ENCODE measurements at places on chromosomes 3 and 15.
A peak's percentile ranks its signal among the peaks of the same experiment; 100 is the strongest.

DNA sequence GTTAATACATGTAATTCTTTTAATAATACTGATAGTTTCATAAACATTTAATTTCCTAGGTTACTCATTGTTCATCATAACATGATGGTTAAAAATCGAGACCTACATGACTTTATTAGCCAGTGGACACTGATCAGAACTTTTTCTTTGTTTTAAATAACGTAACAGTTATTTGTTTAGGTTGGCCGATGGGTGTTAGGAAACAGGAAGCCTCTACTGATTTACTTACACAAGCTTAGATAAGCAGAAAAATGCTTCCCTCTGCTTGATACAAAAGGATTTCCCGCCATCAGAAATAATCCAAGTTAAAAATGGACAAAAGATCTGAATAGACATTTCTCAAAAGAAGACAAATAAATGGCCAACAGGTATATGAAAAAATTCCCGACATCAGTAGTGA, 16.6 kb upstream of the APH1B start:
- no peak for DNase-seq

- DNase-seq: no peak
Measured at GRCh38 chr3:136078421-136079364, 113.2 kb downstream of the PPP2R3A start.

DNA sequence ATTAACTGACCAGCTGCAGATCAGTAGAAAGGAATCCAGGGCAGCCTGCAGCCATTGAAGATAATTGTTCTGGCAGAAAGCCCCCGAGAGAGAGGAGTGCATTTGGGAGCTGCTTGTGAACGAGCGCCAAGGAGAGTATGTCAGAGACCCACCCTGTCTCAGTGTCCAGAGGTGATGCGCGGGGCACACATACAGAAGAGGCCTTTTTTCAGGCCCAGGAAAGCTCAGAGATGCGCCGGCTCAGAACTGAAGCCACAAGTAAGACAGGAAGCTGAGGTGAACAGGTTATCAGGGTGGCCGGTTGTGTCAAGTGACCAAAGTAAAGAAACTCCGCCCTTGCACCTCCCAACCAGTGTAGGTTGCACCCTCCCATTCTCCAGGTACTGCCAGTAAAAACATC, 59.8 kb upstream of the HEG1 start:
- peak; percentile 35 for DNase-seq

DNA sequence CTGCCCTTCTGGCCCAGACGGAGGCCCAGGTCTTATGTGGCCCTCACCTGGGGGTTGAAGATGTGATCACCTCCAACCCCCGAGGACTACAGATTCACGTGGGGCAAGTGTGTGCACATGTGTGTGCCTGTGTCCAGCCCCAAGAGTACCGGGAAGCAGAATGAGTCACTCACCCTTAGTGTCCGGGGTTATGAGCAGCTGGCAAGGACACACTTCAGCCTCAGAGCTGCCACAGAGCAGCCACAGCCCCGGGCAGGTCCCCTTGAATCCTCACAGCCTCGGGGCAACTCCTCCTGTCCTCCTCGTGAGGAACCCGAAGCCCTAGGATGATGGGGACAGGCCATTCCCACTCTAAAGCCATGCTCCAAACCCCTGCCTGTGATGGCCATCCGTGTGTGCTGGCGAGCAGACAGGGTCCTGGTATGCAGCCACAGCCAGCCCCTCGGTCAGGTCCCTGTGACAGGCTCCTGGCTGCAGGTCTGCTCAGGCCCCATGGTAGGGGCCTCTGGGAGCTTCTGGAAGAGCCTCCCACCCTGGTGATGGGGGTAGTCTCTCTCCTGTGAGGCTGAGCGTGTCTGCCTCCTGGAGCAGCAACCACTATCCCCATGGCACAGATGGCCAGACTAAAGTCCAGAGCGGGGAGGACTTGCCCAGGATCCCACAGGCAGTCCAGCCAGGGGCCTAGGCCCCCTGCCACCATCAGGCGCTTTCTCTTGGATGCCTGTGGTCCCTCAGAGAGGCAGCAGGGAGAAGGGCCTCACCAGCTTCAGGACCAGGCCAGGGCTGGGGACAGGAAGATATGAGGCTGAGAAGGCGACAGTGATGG, 852 bp downstream of the STAB1 start:
- DNase-seq: no peak

DNA sequence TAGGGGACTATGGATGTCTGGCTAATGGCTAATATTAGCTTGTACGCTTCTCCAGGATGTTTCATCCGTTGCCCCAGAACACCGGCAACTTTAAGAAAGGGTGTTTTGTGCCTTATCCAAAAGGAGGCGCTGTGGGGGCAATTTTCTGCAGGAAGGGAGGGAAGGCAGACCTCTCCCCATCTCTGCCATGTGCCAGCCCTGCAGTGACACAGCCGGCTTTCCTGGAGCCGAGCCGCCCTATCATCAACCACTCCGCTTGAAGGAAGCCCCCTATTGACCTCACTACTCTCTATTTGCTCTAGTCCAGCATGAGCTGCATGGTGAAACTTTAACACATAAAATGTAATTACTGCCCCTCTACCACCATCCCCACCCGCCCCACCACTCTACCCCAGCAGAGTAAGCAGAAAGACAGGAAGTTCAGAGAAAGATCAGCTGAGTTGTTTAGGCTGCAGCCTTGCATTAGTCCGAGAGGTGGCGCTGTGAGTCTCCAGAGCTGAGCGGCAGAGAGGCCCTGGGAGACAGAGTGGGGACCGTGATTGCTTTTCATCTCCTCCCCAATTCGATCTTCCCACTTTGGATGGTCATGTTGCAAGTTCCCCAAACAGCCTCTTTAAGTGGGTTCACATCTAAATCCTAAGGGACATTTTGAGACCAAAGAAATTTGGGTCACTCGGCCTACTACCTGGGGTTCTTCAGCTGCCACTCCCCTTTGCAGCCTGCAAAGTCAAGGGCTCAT, 24.5 kb upstream of the RAD18 start:
- peak; percentile 47 for DNase-seq

DNA sequence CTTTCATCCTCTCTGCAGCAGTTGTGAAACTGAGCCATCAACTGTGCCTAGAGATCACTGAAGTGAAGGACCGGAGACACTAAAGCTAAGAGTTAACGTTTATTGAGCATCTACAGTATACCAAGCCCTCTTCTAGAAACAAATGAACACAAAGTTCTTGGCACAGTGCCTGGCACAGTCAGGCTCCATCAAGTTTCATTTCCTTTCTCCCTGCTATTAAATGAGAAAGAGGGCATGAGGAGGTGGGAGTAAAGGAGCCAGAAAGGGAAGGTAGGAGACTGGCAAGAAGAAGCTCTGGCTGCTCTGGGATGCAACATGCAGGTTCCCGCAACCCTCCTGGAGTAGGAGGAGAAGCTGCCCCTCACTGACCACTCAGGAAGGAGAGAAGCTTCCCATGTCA, 30.6 kb downstream of the CYP19A1 start:
- DNase-seq: no peak

GRCh38 chr3:136249091-136249490, 1.0 kb upstream of the PCCB start:
- DNase-seq: no peak

GRCh38 chr3:112671930-112672715, 31.2 kb upstream of the CCDC80 start:
- no peak for DNase-seq

DNA sequence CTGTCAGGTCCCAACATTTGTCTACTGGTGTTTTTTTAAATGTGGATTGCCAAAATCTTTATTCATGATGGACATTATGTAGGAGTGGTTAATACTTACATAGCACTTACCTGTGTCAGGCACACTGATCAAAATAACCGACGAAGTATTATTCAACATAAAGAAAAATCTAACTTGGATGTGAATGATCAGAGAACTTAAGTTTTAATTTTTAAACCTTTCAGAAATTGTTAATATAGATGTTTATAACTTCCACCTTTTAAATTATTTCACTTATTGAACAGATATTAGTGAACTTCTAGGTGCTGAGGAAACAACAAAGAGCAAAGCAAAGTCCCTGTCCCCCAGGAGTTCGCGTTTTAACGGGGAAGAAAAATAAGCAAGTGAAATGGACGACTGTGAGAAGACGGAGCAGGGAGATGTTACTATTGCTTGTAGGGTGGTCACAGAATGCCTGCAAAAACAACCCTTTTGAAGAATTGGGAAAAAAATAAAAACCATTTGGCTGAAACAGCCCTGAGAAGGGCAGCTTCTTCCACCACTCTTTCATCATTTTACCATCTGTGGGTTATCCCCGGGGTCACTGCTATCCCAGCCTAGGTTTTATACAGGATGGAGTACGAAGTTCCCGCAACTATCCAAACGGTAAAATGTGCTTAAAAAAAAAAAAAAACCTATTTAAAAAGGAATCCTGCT, 915 bp upstream of the APH1B start:
- DNase-seq: no peak

DNA sequence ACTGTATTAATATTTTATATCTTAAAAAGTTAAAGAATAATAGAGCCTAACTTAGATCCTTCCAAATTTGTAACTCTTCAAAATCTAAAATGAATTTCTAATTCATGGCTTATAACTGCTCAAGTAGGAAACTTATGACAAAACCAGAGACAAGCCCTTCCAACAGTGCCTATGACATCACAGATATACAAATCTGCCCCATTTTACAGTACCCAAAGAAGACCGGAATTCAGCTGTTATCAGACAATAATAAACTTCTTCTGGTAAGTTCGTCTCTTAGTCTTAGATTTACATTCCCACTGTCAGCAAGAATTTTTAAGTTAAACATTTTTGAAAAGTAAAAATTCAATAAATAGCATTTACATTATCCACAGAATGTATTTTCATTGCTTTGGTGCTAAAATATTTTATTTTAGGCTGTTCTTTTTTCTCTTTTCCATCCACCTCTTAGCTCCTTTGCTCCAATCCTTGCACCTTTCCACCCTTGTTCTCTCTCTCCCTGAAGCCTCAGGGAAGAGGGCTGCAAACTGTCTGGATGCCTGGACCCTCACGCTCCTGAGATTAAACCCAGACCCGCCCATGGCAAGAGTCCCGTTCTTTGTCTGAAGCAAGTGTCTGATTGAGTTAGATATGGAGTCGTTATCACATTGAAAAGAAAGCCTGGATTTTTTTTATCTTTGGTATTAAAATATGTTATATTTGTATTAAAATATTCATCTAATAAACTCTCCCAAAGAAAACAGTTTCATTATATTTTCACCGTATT, 312.7 kb downstream of the ZBTB20 start:
- DNase-seq: no peak

GRCh38 chr15:60580650-60581376, 101.9 kb upstream of the ICE2 start:
- DNase-seq: no peak

DNA sequence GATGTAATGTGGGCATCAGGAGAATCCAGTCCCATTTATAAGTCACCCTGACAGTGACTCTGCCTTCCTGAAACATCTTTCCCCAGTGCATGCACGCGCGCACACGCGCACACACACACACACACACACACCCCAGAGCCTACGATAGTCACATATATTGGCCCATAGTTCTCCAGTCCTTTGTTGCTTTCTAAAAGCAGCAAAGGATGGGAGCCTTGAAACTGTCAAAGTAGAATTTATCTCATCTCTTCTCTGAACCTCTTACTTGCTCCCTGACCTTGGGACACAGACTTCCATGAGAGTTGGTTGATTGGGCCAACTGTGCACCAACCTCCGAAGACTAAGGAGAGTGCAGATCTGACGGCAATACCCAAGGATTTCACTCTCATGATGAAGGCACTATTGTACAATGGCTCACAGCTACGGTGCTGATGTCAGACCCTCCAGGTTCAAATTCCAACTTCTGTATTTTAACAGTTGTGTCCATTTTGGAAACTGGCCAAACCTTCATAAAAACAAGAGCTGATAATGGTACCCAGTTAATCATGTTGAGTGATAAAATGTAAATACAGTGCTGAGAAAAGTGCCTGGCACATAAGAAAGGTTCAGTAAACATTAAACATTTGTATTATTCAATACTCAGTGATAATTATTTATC, 8.3 kb downstream of the CPA3 start:
- DNase-seq: no peak

DNA sequence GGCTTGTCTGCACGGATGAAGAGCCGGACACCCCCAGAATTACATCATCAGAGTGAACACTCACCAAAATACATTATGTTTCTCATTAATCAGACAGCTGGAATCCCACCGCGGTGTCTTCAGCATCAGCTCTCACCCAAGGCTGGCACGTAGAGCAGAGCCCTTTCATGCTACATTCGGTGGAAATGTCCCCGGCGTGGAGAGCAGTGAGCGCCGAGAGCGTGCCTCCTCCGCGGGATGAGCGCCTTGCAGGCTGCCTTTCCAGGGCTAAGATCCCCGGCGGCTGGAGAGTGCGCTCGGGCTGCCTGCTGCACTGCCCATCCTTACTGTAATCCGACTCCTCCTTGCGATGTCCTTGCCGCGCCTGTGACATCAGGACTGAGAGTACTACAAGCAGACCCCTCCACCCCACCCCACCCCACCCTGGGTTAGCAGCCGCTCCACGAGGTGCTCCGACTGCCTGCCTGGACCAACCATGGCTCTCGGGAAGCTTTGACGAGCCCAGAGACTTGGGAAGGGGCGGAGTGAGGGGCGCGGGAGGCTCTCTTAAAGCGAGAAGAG, at the start of gene ZNF385D:
Gene ZNF385D (minus strand): TSS at position 380 of the 561 bp plus-strand sequence. CDS start 294 bp downstream, at position 86.
- DNase-seq: peak; percentile 17

DNA sequence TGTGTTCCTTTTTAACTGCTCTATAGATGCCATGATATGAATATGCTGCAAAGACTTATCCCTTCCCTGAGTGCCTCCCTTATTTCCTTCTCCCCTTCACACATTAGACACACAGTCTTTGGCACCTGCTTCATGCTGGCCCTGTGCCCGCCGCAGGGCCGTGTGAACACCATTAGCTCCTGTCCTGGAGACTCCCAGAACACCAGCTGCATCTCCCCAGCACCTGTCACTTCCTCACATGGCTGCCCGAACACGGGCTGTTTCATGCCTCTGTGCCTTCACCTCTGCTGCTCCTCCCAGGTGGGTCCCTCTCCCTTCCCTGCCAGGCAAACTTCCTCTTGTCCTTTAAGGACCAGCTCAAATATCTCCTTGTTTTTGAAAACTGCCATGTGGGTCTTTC, 40.5 kb upstream of the SEC13 start:
- no peak for DNase-seq

DNA sequence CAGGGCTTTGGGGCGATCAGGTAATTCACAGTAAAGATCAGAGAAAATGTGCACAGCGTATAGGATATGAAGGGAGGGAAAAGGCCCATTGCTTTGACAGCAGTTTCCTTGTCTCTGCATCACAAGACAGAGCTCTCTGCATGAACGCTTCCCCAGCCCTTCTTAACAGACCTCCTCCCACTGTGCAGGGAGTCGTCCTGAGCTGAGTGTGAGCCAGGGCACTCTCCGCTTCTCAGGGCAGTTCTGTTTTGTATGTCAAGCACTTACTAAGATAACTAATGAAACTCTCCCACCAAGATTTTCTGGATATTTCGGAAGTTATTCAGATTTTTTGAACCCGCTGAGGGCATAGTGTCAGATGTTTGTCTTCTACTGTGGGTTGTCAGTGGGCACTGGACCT, 105.8 kb upstream of the C15orf61 start:
- DNase-seq: no peak

GRCh38 chr15:71136793-71137518, 21.7 kb downstream of the THSD4 start:
- no peak for DNase-seq

DNA sequence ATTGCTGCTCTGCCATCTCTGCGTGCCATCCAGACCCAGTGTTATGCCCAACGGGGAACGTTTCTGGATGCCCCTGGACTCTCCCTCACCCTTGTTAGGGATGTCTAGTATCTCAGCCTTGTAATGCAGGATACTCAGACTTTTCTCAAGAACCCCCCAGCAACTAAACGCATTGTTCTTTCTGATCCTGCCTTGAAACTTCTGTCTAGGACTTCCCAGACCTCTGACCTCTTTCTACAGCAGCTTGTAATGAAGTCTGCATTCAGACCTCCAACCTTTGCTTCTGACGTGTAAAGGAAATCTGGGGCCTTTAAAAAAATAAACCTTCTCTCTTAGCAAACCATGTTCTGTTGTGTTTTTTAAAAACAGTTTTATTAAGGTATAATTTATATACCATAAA, 139.5 kb downstream of the KCNAB1 start:
- DNase-seq: no peak

Measured in ovary (tissue), 10 donors.